ENCODE measurements at places on chromosomes 1 and 21.
A peak's percentile ranks its signal among the peaks of the same experiment; 100 is the strongest.

GRCh38 chr1:177907000-177907399 lies 62.9 kb downstream of the SEC16B start:
- no peak for DNase-seq

GRCh38 chr1:38267037-38268036 lies 220.7 kb upstream of the POU3F1 start:
- no peak for DNase-seq

- no peak for DNase-seq
Measured at GRCh38 chr1:151990856-151991198, 2.8 kb downstream of the S100A10 start.

- DNase-seq, result no peak
Measured at GRCh38 chr1:119358636-119359035, 9.9 kb upstream of the HAO2 start.

- DNase-seq, result no peak
Measured at GRCh38 chr1:94309216-94309615, 71.8 kb upstream of the ARHGAP29 start.

DNA sequence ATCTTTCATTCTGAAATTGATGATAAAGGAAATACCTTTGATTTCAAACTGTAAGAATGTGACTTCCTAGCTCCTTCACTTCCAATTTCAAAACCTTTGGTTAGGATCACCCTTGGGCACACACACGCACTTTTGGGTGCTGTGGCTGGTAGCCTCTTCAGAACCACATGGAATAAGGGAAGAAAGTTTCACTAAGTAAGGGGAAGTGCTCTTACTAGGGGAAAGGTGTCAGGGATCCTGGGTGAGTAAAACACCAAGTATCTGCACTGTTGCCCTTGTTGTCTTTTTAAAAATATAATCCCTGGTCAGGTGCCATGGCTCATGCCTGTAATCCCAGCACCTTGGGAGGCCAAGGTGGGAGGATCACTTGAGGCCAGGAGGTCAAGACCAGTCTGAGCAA lies 132.4 kb downstream of the SDCCAG8 start:
- no peak for DNase-seq

- no peak for DNase-seq
Measured at GRCh38 chr1:5896706-5897660, 95.2 kb downstream of the NPHP4 start.

- no peak for DNase-seq
Measured at GRCh38 chr1:224058303-224058702, 55.6 kb upstream of the FBXO28 start.

DNA sequence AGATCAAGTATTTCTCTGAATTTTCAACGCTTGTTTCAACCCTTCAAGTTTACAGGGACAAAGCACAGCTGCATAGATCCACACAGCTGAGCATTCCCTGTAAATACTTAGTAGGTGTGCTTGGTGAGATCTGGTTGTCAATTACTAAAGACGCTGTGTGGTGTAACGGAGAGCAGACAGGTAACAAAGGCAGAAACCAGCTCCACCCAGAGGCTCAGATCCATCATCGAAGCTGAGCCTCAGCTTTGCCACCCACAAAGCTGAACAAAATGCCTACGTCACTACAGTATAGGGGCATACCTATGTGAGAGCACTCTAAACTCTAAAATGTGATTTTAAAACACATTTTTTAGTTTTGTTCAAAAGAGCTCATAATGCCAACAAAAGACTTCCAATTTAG lies 38.7 kb downstream of the PACC1 start:
- no peak for DNase-seq

GRCh38 chr1:172778456-172779455 lies 119.9 kb downstream of the FASLG start:
- DNase-seq, result no peak

GRCh38 chr21:34270411-34270810 lies 93.4 kb upstream of the KCNE2 start:
- DNase-seq, result no peak

DNA sequence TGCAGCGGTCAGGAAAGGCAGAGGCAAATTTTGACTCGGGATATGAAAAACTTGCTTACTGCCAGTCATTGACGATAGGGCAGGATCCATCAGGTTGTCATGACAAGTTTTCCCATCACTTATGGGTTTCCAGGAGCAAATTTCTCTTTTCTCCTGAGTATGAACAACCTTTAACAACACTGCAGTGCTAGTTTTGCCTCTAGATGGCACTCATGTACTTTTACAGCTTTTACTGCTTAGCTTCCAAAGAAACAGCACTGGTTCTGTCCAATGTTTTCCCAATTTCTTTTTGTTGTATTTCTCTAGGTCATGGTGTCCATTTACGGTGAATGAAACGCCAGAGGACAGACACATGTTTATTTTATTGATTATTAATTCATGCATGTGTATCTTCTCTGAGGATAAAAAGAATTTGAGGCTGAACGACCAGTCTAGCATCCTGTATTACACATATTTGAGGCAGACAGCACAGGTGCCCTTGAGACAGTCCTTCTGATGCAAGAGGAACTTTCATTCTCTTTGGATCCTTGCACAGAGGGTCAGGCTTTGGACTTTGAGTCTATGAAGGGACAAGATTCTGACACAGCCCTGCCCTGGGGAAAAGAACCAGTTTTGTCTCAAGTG lies 112.3 kb upstream of the TRABD2B start:
- DNase-seq, result peak; percentile 10

DNA sequence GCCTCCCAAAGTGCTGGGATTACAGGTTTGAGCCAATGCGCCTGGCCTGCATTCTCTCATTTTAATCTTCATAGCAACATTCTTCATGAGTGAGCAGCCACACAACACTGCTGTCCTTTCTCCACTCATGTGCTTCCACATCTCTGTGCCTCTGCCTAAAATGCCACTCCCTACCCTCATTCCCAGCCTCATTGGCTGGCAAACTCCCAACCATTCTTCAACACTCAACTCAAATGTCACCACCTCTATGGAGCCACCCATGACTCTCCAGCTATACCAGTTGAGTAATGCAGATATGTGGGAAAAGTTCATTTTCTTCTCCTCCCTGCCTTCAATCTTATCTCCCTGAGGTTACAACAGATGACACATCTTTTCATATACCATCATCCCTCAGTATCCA lies 53.9 kb upstream of the ZC3H12A start:
- no peak for DNase-seq

DNA sequence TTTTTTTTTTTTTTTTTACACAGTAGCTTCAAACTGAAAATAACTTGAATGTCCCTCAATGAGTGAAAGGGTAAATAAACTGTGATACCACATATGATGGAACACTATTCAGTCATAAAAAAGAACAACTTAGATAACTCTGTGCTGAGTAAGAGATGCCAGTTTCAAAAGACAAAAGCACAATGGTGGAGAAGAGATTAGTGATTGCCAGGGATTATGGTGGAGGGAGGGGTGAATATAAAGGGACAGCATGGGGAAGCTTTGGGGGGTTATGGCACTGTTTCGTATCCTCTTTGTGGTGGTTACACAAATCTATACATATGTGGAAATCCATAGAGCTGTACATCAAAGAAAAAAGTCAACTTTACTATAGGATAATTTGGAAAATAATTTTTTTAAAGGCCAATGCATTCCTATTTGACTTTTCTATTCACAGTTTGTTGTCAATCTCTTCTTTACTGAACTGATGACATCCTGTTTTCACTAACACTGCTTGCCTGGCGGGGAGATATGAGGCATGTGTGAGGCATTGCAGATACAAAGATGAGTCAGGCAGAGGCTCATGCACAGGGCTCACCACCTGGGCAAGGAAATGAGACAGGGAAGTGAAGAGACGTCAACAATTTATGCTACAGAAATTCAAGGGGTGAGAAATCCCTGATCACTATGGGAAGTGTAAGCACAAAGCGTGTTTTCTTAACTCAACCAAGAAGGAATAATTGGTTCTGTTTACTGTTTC lies 302.7 kb downstream of the DUSP10 start:
- DNase-seq, result no peak

- no peak for DNase-seq
Measured at GRCh38 chr1:176904057-176904751, 260.3 kb downstream of the ASTN1 start.

- no peak for DNase-seq
Measured at GRCh38 chr1:15843826-15844572, 3.5 kb upstream of the SPEN start.

- DNase-seq, result no peak
Measured at GRCh38 chr1:77313491-77313890, 31.7 kb downstream of the AK5 start.

GRCh38 chr1:10744654-10745238 lies 51.7 kb downstream of the CASZ1 start:
- DNase-seq, result no peak

DNA sequence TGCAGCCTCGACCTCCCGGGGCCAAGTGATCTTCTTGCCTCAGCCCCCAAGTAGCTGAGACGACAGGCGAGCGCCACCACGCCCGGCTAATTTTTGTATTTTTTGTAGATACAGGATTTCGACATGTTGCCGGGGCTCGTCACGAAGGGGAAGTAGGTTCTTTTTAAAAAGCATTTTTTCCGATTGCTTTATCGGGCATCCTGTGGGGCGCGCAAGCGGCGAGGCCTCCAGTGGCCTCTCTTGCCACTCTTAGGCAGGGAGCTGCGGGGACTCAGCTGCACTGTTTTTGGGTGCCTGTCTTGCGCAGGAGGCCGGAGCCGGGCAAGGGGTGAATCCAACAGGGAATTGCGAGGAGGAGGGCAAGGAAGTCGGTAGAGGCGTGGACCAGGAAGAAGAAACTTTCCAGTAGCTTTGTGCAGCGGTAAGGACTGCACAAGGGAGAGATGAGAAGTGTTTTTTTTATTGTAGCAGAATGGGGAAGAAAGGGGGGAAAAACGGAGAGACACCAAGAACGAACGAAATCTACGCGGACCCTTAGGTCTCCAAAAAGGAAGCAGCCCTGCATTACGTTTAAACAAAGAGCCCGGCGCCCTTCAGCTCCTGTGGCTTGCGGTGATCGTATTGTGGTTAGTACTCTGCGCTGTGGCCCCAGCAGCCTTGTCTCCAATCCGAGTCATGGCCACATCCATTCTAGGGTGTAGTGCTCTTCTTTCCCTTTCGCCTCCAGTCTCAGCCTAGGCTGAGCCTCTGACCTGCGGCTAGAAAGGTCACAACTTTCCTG lies 164.8 kb downstream of the PPIAL4G start:
- no peak for DNase-seq

DNA sequence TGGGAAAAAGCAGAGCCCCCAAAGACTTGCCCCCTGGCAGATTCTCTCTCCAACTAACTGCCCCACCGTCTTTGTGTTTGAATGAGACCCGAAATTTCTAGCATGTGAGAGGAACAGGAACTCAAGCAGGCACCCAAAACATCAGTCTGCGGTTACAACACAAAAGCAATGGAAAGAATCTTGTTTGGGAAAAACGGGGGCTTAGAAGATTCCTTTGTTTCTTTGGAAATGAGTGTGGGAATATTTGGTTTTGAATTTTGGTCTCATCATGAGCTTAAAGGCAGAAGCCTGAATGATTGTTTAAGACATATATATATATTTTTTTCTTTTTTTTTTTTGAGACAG lies 188.9 kb upstream of the TMEM51 start:
- DNase-seq, result no peak

DNA sequence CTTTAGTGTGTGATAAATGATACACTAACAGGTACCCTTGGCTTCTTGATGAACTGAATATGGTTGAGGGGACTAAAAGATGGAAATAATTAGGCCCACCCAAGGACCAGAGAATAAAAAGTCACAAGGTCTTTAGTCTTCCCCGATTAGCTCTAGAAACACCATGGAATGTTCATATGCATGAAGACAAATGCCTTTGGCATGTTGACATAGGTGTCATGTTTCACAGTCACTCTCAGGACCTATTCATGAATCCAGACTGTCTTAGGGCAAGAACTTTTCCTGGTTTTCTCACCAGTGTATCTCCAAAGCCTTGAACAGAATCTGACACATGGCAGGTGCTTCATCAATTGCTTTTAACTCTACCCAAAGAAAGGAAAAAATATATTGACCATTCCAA lies 412.8 kb downstream of the AJAP1 start:
- DNase-seq, result no peak

GRCh38 chr1:192553741-192554140 lies 21.8 kb upstream of the RGS1 start:
- no peak for DNase-seq

DNA sequence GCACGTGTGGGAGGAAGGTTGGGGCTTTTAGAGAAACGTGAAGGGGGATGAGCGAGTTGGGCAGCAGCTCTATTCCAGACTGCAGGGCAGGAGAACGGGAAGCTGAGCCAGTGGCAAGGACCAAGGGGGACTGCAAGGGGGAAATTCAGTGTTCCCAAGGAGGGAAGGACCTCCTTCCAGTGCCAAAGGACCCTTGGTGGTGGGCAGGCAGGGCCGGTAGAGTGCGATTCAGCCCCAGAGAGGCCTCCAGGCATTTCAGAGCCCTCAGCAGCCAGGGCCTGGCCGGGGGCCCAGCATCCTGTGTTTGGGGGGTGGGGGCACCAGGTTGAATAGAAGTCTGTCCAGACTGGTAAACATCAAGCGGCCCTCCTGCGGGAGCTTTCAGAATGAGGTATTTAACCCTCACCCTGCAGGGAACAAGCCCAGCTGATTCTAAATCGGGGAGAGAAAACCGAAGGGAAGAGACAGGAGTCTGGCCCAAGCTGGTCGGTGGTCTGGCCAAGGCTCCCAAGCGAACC lies 2.3 kb downstream of the COL9A2 start:
- DNase-seq, result no peak

DNA sequence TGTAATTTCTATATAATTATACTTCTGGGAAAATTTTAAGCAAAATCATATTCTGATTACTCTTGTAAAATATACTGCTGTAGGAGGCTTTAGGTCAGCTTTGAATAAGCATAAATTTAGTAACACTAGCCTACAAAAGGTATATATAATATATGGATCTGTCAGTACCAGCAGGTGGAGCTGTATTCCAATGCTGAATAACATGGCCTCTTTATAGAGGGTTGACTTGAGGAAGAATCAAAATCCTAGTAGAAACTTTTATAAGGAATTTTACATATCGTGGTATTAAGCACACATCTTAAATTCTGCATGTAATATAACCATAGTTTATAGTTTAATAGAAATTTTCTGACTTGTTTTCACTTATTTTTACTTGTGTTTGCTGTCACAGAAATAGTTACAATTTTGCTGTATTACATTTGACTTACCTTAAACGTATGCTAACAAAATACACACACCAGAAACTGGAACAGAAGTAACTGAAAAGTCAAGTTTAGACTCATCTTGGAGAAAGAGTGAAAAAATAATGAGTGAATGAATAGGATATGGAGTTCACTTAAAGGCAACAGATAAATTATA lies 79.3 kb downstream of the HMCN1 start:
- peak; percentile 34 for DNase-seq

DNA sequence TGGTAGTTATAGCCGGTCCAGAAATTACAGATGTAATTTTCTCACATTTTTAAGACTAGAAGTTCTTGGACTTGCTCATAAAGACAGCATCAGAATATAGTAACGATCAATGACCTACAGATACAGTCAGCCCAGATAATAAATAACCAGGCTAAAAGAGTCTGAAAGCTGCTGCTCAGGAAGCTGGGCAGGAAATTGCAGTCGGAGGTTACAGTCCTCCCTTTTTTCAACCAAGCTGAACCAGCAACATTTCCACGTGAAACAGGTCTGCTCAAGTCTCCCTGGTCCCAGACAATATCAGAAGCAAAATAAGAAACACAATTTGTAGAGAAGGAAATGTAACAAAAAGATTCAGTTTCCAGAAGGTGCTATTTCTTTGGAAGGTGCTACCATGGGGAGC lies 457.4 kb downstream of the SIPA1L2 start:
- DNase-seq, result no peak
